Astrocyte of the cerebellum (primary cell): ENCODE measurements at places on chromosomes 12 and 14.

- peak; percentile 2 for DNase-seq
Measured at GRCh38 chr12:45051572-45052125, 750 bp upstream of the DBX2 start.

DNA sequence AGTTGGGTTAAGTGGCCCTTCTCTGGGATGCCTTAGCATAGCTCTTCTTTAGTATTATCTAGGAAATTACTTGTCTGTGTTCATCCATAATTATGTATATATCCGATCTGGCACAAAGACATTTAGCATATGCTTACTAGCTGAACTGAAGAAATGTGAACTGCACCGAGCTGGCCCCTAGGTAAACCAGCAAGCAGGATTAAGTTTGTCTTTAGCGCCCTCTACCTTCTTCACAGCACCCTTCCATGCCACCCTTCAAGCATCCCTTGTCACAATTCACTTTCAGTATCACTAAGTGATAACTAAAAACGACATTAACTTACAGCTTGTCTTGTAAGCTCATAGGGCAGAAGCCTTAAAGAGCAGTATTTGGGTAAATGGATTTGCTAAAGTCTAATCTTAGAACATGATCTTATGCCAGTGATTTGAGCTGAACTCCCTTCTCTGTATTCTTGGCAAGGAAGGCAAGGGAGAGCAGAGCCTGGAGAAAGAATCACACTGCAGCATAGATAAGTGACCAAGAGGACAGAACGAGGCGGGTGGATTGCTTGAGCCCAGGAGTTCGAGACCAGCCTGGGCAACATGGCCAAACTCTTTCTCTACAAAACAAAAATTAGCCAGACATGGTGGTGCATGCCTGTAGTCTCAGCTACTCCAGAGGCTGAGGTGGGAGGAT lies 2.6 kb upstream of the HAL start:
- peak; percentile 29 for DNase-seq

DNA sequence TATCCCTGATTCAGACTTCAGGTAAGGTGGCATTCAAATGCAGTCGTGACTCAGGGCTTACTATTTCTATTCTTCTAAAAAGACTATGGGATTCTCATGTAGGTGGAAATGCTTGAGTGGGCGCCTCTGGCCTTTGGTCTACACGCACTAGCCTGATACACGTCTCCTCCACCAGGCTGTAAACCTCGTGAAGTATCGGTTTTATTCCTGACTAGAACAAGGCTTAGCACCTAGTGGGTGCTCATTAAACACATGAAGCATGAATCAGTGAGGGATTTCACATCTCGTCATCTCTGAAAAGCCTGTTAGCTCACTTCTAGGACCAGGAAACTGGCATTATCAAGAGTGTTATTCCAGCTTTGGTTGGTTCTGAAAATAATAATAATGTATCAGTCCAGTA lies 17.7 kb upstream of the HNF1A start:
- no peak for DNase-seq

DNA sequence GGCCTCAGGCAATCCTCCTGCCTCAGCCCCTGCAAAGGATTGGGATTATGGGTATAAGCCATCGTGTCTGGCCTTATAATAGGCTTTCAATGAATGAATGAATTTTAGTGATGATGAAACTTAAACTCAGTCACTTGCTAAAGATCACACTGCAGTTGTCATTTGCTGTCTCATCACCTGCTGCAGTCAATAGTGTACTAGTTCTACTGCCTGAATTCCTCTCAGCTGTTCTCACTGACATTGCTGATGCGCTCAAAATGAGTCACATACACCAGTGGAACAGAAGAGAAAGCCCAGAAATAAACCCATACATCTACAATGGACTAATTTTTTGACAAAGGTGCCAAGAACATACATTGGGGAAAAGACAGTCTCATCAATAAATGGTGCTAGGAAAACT lies 5.6 kb upstream of the SYNJ2BP start:
- no peak for DNase-seq

GRCh38 chr14:70698288-70698687 lies 56.6 kb downstream of the TTC9 start:
- no peak for DNase-seq

GRCh38 chr12:123071099-123071800 lies 79.6 kb downstream of the PITPNM2 start:
- no peak for DNase-seq

DNA sequence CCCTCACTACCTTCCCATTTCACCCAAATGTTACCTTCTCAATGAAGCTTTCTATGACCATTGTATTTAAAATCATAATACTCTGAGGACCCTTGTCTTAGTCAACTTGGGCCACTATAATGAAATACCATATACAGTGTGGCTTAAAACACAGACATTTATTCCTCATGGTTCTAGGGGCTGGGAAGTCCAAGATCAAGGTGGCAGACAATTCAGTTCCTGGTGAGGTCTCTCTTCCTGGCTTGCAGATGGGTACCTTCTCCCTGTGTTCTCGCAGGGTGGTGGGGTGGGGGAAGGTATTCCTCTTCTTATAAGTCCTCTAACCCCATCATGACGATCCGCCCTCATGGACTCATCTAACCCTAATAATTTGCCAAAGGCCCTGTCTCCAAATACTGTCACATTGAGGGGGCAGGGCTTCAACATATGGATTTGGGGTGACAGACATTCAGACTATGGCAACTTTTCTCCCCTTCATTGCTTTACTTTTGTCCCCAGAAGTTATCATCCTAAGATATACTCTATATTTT lies 163.7 kb upstream of the PWP1 start:
- no peak for DNase-seq

DNA sequence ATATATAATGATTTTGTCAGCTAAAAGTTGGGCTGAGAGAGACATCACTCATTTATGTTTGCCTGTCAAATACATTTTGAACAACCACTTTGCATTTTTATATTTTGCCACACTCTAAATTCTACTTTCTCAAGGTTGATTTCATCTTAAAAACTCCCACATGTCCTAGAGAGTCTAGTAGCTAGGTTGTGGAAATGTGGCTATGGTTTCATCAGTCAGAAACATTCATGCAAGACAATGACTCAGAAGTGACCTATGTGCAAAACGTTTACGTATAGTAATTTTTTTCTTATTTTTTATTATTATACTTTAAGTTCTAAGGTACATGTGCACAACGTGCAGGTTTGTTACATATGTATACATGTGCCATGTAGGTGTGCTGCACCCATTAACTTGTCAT lies 27.4 kb upstream of the PRKD1 start:
- no peak for DNase-seq

DNA sequence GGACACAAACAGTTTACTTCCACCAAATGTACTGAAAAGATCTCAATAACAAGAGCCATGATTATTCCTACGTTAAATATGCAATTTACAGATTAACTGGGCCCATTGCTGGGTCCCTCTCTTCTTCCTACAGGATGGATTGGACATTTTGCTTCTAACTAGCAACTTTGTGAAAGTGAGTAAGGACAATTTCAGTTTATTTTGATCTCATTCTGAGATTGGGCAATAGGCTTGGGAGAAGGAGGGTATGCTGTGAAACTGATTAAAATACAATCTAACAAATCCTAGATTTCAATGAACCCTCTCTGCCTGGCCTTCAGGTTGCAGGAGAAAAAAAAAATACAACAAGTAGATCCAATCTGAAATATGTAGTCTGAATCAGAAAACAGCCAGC lies 121.5 kb downstream of the PRKD1 start:
- DNase-seq, result no peak

- no peak for DNase-seq
Measured at GRCh38 chr12:49126852-49127763, 4.1 kb downstream of the TUBA1B start.

- no peak for DNase-seq
Measured at GRCh38 chr12:29961231-29961630, 177.5 kb upstream of the TMTC1 start.

DNA sequence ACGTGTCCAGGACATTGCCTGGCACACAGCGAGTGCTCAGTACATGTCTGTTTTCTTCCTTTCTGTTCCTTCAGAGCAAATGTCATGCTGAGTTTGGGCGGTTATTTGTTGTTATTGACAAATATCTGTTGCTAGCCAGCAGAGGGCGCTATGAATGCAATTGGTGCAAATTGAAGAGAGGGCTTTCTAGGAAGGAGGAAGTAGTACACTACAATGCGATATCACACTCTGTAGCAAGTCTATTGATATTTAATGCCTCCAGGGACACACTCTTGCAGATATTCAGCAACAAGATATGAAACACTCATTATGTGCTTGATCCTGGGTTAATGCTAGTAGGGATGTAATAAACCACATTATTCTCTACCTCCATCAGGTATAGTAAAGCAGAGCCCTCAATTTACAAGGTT lies 267.3 kb upstream of the SRRM4 start:
- no peak for DNase-seq

GRCh38 chr12:53425515-53426150 lies 2.0 kb downstream of the AMHR2 start:
- DNase-seq, result no peak

GRCh38 chr14:39432619-39433451 lies 602 bp upstream of the FBXO33 start:
- peak; percentile 42 for DNase-seq

DNA sequence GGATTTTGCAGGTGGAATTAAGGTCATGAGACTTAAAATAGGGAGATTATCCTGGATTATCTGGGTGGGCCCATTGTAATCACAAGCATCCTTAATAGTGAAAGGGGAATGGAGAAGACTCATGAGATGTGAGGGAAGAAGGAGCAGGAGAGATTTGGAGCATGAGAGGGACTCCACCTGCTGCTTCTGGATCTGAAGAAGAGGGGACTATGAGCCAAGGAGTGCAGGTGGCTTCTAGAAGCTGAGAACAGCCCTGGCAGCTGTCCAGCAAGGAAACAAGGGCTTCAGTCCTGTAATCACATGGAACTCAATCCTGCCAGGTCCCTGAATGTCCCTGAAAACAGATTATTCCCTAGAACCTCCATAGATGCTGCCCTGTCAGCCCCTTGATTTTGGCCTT lies 67.8 kb downstream of the PELI2 start:
- no peak for DNase-seq

DNA sequence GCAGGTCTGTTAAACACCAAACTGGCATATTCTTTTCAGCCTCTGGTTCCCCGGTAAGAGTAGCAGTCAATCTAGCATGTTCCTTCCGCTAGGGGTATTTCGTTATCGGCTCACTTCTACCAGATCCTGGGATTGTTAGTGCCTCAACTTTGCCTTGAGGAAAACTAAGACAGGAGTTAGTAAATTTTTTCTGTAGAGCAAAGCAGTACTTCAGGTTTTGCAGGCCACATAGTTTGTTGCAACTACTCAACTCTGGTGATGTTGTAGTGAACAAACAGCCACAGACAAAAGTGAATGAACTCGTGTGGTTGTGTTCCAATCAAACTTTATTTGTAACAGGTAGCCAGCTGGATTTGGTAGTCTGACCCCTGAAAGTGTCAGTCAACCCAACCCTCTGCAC lies 6.3 kb upstream of the CDH24 start:
- no peak for DNase-seq

- no peak for DNase-seq
Measured at GRCh38 chr12:76083246-76083903, 1.1 kb downstream of the NAP1L1 start.

GRCh38 chr12:25896981-25897380 lies 61.5 kb upstream of the RASSF8 start:
- DNase-seq, result no peak
